ENCODE measurements at places on chromosomes 12 and 14. TPM values are rescaled to one million over a fixed set of nuclear protein-coding genes. Genes with fewer than 3 reads are reported as not detected.

The ACSM4 gene
- total RNA-seq = not detected

The ZC2HC1C gene
- 10.4 TPM for total RNA-seq

The SDR9C7 gene
- total RNA-seq = not detected

The CLEC14A gene
- total RNA-seq = 18.7 TPM

The GLS2 gene
- total RNA-seq = not detected

The CTSG gene
- total RNA-seq = 7.5 TPM

The PLEK2 gene
- 35.3 TPM for total RNA-seq

The TTC9 gene
- 3.6 TPM for total RNA-seq

The ANKRD33 gene
- total RNA-seq = not detected

The TMPRSS12 gene
- total RNA-seq = not detected
